Activated CD8-positive, alpha-beta memory T cell treated with anti-CD3 and anti-CD28 coated beads, Interleukin-2, amount 10 ng/mL, durations not matched to agents 7 days and 5 days (primary cell): ENCODE measurements at places on chromosomes 16 and 17.

GRCh38 chr17:60792250-60792898 is 114.7 kb downstream of the BCAS3 start:
- DNase-seq = no peak

- DNase-seq = no peak
Measured at GRCh38 chr16:4520913-4521312, 17.7 kb downstream of the CDIP1 start.

GRCh38 chr17:65430209-65430833 is 131.1 kb downstream of the AXIN2 start:
- DNase-seq = no peak

GRCh38 chr16:89244754-89245153 is 27.3 kb downstream of the ZNF778 start:
- DNase-seq = no peak

- DNase-seq = no peak
Measured at GRCh38 chr17:79086609-79087427, 12.2 kb downstream of the ENGASE start.

GRCh38 chr17:1264196-1264595 is 6.0 kb upstream of the BHLHA9 start:
- DNase-seq = no peak

DNA sequence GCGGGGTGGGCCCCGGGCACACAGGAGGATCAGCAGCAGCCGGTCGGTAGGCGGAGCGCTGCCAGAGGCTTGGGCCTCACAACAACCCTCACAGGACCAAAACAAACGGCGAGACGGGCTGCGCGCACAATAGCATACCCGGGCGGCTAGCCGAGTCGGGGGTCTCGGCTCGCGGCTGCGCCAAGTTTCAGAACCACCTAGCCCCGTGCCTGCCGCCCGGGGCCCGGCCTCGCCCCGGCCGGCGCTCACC is 732 bp downstream of the ULK2 start:
- peak; percentile 70 for DNase-seq

DNA sequence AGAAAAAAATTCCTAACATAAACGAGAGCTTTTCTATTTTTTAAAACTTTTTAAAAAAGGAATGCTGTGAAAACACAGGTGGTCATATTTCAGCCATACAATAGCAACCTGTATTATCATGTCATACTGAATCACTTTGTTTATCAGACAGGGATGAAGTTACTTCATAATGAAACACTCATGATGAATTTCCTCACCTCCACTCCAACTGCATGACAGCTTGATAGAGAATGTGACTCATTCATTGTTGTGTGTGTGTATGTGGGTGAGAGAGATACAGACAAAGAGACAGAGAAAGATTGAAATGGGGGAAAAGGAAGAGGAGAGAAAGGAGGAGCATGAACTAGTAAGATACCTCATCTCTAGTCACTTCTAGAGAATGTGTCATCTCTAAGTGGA is 109.0 kb downstream of the SYCE1L start:
- DNase-seq = no peak

DNA sequence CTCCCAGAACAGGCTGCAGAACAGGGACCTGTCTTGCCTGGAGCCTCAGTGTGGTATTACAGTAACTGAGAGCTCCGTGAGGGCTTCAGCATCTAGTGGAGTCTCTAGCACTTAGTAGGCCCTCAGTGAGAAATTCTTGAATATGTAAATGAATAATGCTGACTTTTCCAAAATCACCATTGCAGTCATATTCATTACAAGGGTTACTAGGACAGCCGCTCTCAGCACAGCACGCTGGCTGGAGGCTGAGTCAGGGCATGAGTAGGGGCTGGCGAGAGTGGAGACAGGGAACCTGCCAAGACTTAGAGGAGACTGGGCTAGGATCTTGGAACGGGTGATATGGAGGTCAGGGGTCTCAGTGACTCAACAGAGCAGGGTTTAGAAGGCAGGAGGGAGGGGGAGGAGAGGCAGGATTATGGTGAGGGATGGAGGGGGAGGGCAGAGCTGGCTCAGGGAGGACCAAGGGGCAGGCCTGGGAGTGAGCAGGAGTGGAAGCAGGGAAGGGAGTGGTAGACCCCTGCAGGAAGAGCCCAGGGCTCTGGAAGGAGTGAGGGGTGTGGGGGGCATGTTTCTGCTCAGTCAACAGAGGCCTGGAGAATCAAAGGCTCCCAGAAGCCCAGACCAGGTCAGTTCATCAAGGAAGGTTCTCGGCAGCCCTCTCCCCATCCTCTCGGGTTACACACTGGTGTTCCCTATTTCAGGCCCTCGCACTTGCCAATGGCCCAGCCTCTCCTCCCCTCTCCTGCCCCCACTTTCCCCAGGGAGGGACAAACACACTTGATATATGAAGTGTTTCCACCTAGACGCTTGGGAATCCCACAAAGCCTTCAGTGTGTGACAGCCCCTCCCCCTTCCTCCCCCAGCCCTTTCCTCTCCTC is 42.3 kb downstream of the FZD2 start:
- no peak for DNase-seq

- DNase-seq = peak; percentile 19
Measured at GRCh38 chr17:5809056-5809455, 224.7 kb upstream of the NLRP1 start.

DNA sequence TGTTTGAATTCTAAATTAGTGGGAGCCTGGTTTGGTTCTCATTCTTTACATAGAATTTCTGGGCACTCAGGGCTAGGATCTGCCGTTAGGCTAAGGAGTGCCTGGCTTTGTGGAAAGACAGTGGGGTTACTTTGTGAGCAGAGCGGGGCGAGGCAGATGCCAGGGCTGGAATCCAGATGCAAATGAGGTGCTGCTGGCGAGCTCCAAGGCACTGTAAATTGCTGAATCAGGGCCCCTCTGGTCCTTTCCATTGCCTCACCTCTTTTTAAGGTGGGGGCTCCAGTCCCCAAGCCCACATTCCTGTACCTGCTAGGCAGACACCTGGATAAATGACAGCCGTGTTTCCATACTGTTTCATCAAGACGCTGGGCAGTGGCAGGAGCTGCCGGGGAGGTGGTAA is 33.8 kb downstream of the PIPOX start:
- DNase-seq = no peak
